ENCODE measurements at places on chromosomes 6 and 20.

- DNase-seq, result no peak
Measured at GRCh38 chr6:43945768-43946080, 175.7 kb downstream of the VEGFA start.

DNA sequence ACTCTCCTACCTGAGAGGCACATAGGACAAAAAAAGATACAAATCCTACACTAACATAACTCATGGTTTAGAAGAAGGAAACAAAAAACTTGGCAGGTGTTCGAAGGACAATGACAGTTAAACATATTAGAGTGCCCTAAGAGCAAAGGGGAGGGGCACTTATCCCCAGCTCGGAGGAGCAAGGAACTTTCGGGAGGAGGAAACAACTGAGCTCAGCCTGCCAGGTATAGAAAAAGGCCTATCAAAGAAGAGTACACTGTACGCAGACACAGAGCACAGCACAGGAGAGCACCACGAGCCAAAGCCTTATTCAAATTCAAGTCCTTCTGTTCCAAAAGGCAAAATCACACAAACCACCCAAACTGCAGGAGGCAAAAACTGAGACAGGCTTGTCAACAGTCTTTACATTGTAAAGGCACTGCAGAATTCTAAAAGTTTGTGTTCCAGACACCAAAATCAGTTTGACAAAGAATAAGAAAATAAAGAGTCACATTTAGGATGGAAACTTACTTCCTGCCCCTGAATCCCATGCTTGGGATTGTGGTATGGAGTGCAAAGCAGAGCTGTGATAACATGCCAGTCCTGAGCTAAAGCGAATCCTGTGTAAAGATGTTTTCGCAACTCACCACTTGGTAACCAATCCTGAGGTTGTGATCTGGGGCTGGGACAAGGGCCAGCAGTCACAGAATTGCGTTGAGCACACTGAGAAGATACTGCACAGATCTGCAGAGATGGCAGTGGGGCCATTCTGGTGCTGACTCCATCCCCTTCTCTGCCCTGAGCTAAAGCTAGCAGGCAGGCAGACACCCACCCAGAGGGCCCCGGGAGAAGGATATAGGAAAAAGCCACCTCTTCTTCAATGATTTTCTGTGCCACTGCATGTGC, 108.6 kb downstream of the CHD6 start:
- DNase-seq, result no peak

DNA sequence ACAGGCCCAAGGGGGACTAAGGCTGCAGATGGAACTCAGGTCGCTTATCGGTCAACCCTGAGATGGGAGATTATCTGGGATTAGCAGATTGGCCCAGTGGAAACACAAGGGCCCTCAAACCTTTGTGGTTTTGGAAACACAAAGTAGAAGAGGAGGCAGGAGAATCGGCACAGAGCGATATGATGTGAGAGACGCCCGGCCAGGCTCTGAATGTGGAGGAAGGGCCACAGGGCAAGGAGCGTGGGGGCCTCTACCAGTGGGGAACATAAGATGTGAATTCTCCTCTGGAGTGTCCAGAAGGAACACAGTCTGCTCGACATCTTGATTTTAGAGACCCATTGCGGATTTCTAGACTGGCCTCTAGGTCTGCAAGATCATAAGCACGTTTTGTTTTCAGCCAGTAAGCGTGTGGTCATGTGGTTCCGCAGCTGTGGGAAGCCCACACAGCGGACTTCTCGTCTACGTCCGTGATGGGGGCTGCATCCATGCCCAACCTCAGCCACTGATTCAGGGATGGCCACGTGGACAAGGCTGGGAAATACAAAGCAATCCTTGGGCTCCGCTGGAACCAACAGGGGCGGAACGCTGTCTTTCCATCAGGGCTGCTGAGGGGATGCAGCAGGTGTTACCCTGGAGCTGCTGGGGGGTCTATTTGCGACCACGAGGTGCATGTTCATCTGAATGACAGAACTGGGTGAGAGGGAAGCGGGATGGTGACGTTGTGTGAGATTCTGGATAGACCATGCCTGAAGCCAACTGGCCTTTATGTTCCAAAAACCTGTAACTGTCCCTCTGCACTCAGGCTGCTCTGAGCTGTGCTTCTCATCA, 127.6 kb upstream of the PMEPA1 start:
- no peak for DNase-seq

DNA sequence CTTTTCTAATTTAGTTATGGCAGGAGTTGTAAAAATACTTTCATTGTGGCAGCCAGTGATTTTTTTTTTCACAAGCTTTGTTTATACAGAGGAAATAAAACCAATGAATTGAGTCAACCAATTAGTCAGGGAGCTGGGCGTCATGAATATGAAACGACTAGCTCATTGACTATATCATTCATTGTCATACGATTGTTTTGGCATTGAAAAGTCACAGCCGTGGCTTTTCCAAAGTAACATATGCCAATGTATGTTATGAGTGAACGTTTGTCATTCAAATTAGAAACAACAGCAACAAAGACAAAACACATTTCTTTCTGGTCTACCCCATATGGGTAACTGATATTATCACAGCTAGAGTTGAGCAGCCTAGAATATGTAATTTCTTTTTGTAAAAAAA, 810.6 kb downstream of the EPHA7 start:
- DNase-seq, result no peak

DNA sequence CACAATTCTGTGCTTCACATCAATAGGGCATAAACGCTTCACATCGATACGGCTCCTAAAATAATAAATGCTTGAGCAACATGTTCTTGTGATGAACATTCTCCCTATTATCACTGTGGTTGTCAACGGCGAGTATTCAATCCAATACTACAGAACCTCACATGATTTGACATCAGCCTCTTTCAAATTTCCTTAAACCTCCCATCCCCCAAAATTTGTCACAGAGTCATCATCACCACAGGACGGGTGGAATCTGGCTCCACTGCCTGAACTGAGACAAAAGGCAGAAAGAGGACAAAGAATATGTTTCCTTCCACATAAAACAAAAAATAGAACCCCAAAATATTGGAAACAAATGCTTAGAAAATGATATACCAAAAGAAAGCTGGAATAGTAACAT, 7.3 kb downstream of the THEMIS start:
- no peak for DNase-seq

- DNase-seq, result no peak
Measured at GRCh38 chr20:54272901-54273488, 65.1 kb downstream of the PFDN4 start.

GRCh38 chr20:4709261-4710105, 12.2 kb upstream of the PRND start:
- no peak for DNase-seq

DNA sequence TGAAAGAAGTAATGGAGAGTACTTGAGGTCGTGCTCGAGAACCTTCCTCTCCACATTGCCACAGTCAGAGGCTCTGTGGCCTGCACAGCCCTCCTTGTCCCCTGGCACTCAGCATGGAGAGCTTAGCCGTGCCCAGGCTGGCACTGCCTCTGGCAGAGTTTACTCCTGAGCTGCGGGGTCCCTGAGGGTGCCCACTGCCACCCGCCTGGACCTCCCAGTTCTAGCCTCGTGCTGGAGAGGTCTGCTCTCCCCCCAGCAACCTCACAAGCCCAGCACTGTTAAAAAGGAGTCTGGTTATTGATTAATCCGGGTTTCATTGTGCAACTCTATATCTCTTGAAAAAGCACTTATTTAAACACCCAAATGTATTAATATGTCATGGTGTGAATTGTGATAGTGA, 226.8 kb downstream of the TMEM242 start:
- no peak for DNase-seq

- DNase-seq, result no peak
Measured at GRCh38 chr6:131065824-131066171, 2.8 kb upstream of the EPB41L2 start.

DNA sequence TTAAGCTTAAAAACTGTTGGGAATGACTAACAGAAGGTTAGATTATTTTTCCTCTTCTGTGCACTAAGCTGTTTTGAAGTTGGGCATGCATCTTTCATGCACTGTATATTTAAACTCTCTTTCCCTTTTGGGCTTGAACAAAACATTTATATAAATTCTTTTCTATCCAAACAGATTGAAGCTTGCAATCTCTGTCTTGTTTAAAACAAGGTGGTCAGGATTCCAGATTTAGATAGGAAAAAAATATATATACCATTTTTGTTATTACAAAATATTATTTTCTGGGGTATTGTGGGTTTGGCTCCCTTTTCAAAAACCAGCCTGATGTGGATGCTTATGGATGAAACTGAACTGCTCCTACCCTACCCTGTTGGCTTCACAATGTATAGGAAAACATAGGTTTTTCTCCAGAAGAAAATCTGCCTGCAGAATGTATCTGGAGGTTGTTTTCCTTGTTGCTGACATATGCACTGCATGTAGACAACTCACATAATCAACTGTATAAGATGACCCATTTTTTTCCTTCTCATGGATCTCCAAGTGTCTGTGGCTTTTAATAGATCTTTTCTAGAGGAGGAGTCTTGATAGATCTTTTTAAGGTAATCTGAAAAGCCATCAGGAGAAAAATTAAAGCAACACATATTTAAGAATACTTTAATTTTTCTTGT, 146.3 kb downstream of the PRL start:
- no peak for DNase-seq

- peak; percentile 30 for DNase-seq
Measured at GRCh38 chr20:52190437-52191131, 995 bp downstream of the ZFP64 start.
